ENCODE measurements at places on chromosomes 3 and 15.
A peak's percentile ranks its signal among the peaks of the same experiment; 100 is the strongest.

GRCh38 chr3:57557085-57557537 lies 1.0 kb downstream of the PDE12 start:
- DNase-seq, result no peak
- peak overlapping the region; percentile 97 for H3K27ac ChIP-seq
- peaks cover 10% of the 10 kb centered on the region for H3K36me3 ChIP-seq
- peaks cover 4% of the 10 kb centered on the region for H3K4me1 ChIP-seq

DNA sequence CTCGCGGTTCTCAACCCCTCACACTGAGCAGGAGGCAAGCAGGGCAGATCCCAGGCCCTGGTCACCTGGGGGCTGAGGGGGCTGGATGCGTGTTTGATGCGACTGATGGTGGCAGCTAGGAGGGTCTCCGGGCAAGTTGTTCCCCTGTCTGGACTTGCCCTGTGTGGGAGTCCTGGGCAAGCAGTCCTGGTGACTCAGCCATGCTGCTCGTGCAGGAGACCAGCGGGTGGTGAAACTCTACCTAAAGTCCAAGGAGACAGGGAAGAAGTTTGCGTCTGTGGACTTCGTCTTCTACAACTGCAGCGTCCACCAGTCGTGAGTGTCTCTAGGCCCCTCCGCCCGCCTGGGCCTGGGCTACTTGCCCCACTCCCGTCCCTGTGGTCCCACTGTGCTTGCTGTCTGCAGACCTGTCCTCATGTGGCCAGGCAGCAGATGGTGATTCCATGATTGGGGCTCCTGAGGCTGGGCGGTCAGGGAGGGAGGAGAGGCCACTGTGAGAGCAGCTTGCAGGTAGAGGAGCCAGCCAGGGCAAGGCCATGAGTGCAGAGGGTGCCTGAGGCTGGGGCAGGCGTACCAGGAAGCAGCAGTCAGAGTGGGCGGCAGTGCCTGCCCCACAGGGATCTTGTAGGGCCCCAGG lies 23.1 kb downstream of the PLXNA1 start:
- H3K4me1 ChIP-seq, result peaks cover 14% of the 10 kb centered on the region
- no peak overlapping the region for H3K4me3 ChIP-seq
- no peak overlapping the region for H3K27ac ChIP-seq

GRCh38 chr3:86788371-86788770 lies 202.6 kb downstream of the VGLL3 start:
- H3K4me3 ChIP-seq, result no peak overlapping the region
- H3K36me3 ChIP-seq, result no peaks in the 10 kb centered on the region
- no peaks in the 10 kb centered on the region for H3K27me3 ChIP-seq
- no peaks in the 10 kb centered on the region for H3K4me1 ChIP-seq
- no peak overlapping the region for H3K27ac ChIP-seq
- DNase-seq, result no peak

GRCh38 chr3:113825090-113825489 lies 13.5 kb upstream of the GRAMD1C start:
- no peak overlapping the region for H3K4me3 ChIP-seq
- H3K27me3 ChIP-seq, result no peaks in the 10 kb centered on the region

- no peak overlapping the region for H3K4me3 ChIP-seq
- H3K27me3 ChIP-seq, result no peaks in the 10 kb centered on the region
- H3K4me1 ChIP-seq, result no peaks in the 10 kb centered on the region
- H3K36me3 ChIP-seq, result no peaks in the 10 kb centered on the region
- H3K27ac ChIP-seq, result no peak overlapping the region
Observed at GRCh38 chr3:63151897-63152296, 126.2 kb upstream of the SYNPR start.

- no peak overlapping the region for H3K4me3 ChIP-seq
- H3K27ac ChIP-seq, result no peak overlapping the region
- H3K27me3 ChIP-seq, result no peaks in the 10 kb centered on the region
- DNase-seq, result no peak
Observed at GRCh38 chr15:78083687-78084448, 6.4 kb upstream of the TBC1D2B start.

DNA sequence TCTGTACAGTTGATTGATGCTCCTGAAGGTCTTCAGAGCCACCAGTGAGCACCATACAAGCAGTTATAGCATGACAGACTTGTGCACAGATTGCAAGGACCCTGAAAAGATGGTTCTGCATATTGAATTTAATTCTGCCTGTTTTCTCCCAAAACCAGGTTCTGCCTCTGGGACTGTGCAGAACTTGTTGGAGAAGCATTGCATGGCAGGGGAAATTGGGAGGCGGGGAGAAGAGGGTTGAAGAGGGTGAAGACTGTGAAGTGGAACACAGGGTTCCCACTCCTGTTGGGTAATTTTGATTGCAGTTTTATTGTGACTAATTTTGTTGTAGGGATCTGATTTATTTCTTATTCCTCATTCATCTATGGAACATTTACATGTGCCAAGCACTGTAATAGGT lies 10.3 kb downstream of the ZNF80 start:
- H3K36me3 ChIP-seq, result no peaks in the 10 kb centered on the region
- H3K4me1 ChIP-seq, result no peaks in the 10 kb centered on the region
- H3K27me3 ChIP-seq, result no peaks in the 10 kb centered on the region
- no peak overlapping the region for H3K4me3 ChIP-seq

- no peaks in the 10 kb centered on the region for H3K36me3 ChIP-seq
- H3K27me3 ChIP-seq, result no peaks in the 10 kb centered on the region
- H3K27ac ChIP-seq, result no peak overlapping the region
- 0 out of 2 replicates have a peak, but pooled peaks cover 4% of the 10 kb centered on the region for H3K4me1 ChIP-seq
Observed at GRCh38 chr3:157061265-157061664, 98.7 kb downstream of the CCNL1 start.

GRCh38 chr3:134330883-134331810 lies 43.1 kb downstream of the AMOTL2 start:
- H3K27ac ChIP-seq, result peak overlapping the region; percentile 88
- no peaks in the 10 kb centered on the region for H3K36me3 ChIP-seq
- DNase-seq, result no peak
- H3K4me3 ChIP-seq, result no peak overlapping the region
- peaks cover 83% of the 10 kb centered on the region for H3K4me1 ChIP-seq

DNA sequence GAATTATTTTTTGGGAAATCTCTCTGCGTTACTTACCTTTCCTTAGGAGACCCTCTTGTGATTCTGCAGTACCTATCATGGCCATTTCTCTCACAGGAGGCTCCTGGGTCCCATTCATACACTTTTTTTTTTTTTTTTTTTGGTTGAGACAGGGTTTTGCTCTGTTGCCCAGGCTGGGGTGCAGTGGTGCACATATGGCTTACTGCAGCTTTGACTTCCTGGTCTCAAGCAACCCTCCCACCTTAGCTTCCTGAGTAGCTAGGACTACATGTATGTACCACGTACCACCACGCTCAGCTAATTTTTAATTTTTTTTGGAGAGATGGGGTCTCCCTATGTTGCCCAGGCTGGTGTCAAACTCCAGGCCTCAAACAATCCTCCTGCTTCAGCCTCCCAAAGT lies 36.1 kb downstream of the TRAK1 start:
- 0 out of 2 replicates have a peak, but pooled peaks cover 4% of the 10 kb centered on the region for H3K4me1 ChIP-seq
- DNase-seq, result no peak

DNA sequence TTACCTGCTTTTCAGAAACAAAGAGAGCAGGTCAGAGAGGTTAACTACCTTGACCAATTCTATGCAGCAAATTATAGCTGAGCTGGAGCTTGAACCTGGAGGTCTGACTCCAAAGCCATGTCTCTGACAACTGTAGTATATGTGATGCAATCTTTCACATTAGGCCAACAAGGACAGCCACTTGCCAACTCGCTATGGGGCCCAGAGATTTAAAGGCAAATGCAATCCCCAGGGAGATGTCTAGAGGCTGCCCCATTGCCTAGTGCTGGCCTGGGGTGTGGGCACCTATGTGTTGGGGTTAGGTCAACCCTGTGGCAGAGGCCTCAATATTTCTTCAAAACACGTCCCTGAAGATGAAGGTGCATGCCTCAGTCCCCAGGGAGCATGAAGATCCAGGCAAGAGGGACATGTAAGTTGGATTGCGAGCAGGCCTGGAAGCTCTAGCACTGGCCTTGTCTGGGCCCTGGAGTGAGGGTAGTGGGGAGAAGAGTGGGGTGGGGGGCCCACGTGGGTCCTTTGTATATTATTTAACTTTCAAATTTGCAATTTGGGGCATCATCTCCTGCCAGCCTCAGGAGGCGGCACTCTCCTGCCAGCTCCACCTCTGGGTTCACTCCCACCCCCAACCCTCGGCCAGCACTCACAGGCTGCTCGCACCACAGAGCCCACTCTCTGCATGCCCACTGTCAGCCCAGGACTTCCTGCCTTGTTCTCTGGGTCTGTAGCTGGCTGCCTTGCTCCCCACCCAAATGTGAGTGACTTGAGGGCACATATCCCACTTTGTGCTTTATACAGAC lies 64.3 kb downstream of the SLC12A8 start:
- peaks cover 15% of the 10 kb centered on the region for H3K4me1 ChIP-seq
- H3K27ac ChIP-seq, result peak overlapping the region; percentile 61
- H3K4me3 ChIP-seq, result no peak overlapping the region

GRCh38 chr3:179348325-179349013 lies 960 bp downstream of the MFN1 start:
- peak overlapping the region; percentile 84 for H3K27ac ChIP-seq
- no peak for DNase-seq
- peak overlapping the region; percentile 89 for H3K4me3 ChIP-seq
- H3K27me3 ChIP-seq, result no peaks in the 10 kb centered on the region

GRCh38 chr15:40926659-40927494 lies 2.3 kb upstream of the DLL4 start:
- no peak overlapping the region for H3K27ac ChIP-seq
- no peak for DNase-seq
- H3K4me1 ChIP-seq, result peaks cover 12% of the 10 kb centered on the region
- H3K4me3 ChIP-seq, result no peak overlapping the region
- no peaks in the 10 kb centered on the region for H3K36me3 ChIP-seq

DNA sequence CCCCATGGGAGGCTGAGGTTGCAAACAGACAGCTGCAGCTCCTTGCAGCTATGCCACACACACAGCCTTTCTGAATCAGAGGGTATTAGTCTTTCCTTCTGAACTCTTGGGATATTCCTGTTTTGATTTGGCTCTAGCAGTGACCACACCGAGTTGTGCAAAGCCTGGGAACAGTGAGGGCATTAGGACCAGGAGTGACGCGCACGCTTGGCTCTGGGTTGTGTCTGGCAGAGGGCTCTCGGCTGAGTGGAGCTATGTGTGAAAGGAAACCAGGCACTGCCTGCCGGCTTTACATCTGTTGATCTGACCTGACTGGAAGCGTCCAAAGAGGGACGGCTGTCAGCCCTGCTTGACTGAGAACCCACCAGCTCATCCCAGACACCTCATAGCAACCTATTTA lies at the start of gene GALNT15:
Gene GALNT15 (plus strand): TSS at position 292 of the 400 bp plus-strand sequence. CDS start 472 bp downstream, outside the sequence.
- H3K4me3 ChIP-seq, result no peak within 1 kb of the TSS
- no peak for DNase-seq
- H3K4me1 ChIP-seq, result peaks cover 12% of the 10 kb centered on the region
- no peaks in the 10 kb centered on the region for H3K27me3 ChIP-seq
- no peaks in the 10 kb centered on the region for H3K36me3 ChIP-seq

GRCh38 chr3:43093974-43094373 lies 11.9 kb downstream of the POMGNT2 start:
- DNase-seq, result no peak
- no peaks in the 10 kb centered on the region for H3K27me3 ChIP-seq
- H3K36me3 ChIP-seq, result no peaks in the 10 kb centered on the region
- no peaks in the 10 kb centered on the region for H3K4me1 ChIP-seq

DNA sequence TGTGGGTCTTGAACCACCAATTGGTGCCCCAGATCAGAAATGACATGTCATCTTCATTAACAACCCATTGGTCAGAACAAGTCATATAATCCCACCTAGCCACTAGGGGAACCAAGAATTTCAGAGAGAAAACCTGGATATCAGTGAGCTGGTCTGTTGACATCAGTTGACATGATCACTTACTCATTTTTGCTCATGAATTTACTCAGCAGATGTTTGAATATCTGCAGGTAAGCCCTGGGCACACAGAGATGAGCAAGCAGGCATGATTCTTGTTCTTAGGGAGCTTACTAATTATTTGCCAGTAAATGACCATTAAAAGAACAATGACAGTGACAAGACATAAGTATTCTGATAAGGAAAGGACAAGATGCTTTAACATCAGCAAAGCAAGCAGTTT lies 64.3 kb upstream of the PLCL2 start:
- H3K27me3 ChIP-seq, result no peaks in the 10 kb centered on the region
- DNase-seq, result no peak
- no peaks in the 10 kb centered on the region for H3K36me3 ChIP-seq
- H3K4me3 ChIP-seq, result no peak overlapping the region
- no peak overlapping the region for H3K27ac ChIP-seq
- H3K4me1 ChIP-seq, result no peaks in the 10 kb centered on the region

GRCh38 chr3:195012100-195012499 lies 258.9 kb downstream of the XXYLT1 start:
- no peaks in the 10 kb centered on the region for H3K36me3 ChIP-seq
- no peaks in the 10 kb centered on the region for H3K27me3 ChIP-seq
- no peak overlapping the region for H3K4me3 ChIP-seq
- H3K27ac ChIP-seq, result peak overlapping the region; percentile 39
- no peaks in the 10 kb centered on the region for H3K4me1 ChIP-seq

- H3K27me3 ChIP-seq, result no peaks in the 10 kb centered on the region
- peaks cover 49% of the 10 kb centered on the region for H3K4me1 ChIP-seq
Observed at GRCh38 chr15:78210349-78210717, 24.0 kb downstream of the ACSBG1 start.

DNA sequence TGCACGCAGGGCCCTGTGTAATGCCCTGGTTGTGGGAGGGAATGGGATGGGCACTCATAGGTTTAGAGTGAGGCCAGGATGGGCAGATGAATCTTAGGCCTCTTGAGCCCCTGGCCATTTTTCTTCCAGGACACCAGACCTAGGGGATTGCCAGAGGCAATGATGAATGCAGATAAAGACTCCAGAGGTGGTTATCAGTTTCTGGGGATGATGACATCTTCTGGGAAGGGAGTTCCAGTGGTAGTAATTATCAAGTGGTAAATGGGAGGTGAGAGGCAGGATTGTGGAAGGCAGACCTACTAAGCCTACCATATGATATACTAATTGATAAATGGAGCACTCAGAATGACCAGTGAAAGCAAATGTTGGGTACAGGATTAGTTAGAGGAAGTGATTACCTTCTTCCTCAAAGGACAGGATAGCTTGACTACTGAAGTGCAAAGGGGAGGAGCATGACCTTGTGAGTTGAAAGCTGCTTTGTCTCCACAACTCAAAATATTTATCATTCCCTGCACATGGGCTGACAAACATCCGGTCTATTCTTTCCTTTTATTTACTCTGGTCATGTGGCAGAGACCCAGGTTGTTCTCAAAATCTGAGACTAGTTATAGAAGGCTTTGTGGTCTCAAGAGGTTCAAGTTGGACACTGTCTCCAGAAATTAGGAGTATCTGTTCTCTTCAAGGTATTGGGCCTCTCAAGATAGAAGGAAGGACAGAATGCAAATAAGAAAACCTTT lies 10.2 kb upstream of the MAPK6 start:
- H3K27me3 ChIP-seq, result no peaks in the 10 kb centered on the region
- peak; percentile 47 for DNase-seq
- no peak overlapping the region for H3K27ac ChIP-seq
- no peak overlapping the region for H3K4me3 ChIP-seq
- H3K4me1 ChIP-seq, result peaks cover 12% of the 10 kb centered on the region

- no peak overlapping the region for H3K27ac ChIP-seq
- no peaks in the 10 kb centered on the region for H3K4me1 ChIP-seq
- no peaks in the 10 kb centered on the region for H3K36me3 ChIP-seq
Observed at GRCh38 chr15:73004462-73004861, 47.8 kb upstream of the NEO1 start.

- DNase-seq, result no peak
- no peak overlapping the region for H3K4me3 ChIP-seq
- no peaks in the 10 kb centered on the region for H3K27me3 ChIP-seq
Observed at GRCh38 chr3:123559040-123559861, 25.6 kb downstream of the HACD2 start.

GRCh38 chr3:14227856-14228255 lies 49.2 kb downstream of the LSM3 start:
- no peaks in the 10 kb centered on the region for H3K27me3 ChIP-seq
- no peak overlapping the region for H3K4me3 ChIP-seq
- H3K36me3 ChIP-seq, result no peaks in the 10 kb centered on the region

Data from Panc1 (cell line).